ENCODE measurements at places on chromosomes 5 and 9.

DNA sequence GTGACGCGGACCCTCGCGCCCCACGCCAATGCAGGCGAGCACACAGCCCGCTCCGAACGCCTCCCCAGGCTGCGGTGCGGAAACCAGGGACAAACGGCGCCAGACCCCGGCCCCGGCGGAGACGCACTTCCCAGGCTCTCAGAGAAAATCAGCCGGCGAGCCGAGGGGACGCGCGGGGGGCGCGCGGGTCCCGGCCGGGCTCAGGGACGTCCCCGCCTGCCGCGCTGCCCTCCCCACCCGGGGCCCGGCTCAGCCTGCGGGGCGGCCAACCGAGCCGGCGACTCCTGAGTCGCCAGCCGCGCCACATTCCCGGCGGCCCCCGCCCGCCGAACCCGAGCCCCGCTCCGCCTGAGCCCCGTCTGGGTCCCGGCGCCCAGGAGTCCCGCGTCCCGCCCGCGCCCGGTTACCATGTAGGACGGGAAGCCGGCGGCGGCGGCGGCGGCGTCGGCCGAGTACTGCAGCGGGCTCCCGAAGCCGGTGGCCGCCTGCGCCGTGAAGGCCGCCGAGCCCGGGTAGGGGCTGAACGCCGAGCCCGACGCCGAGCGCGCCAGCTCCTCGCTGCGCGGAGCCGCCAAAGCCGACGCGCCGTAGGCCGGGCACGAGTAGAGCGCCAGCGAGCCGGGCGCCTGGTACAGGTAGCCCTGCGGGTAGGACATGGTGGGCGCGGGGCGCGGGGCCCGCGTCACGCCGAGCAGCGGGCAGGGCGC lies 566 bp downstream of the IRX2 start:
- DNase-seq: no peak

DNA sequence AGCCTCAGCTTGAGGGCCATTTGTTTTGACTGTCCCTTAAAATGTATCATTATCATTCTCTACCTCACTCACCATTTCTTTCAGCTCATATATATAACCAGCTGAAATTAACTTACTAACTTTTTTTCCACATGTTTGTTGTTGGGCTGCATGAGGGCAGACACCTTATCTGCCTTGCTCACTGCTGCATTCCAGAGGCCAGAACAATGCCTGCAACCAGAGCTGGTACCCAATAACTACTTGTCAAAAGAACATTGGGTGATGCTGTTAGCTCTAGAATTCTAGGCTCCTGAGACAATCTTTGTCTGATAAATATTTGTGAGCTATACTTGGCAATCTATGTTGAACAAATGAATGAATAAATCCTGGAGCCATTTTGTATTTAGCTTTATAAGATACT lies 68.3 kb downstream of the HTR4 start:
- DNase-seq: no peak

GRCh38 chr5:145854651-145855258 lies 18.1 kb downstream of the GRXCR2 start:
- DNase-seq: peak; percentile 92

DNA sequence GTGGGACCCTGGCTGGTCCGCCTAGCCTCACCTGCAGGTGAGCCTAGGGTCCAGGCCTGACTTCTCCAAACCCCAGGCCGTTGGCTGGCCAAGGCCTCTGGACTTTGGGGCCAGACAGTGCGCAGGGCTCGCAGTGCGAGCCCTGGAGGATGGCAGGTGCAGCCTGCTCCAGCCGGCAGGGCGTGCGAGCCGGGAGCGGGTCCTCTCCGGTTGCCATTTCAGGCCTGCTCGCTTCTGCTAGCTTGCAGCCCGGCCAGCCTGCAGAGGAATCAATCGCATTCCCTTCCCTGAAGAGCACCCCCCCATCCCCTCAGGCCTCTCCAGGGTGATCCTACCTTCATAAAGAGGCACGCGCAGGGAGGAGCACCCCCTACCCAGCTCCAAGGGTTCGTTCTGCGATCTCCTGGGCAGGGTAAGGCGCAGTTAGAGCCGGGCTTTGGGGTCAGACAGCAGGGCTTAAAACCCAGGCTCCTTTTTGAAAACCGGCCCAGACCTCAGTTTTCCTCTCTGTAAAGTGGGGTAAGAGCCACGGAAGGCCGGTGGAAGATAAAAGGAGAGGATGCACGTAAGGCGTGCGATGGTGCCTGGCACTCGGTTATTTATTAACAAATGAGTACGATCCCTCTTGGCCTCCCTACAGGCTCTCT lies 6.2 kb downstream of the BARHL1 start:
- no peak for DNase-seq

DNA sequence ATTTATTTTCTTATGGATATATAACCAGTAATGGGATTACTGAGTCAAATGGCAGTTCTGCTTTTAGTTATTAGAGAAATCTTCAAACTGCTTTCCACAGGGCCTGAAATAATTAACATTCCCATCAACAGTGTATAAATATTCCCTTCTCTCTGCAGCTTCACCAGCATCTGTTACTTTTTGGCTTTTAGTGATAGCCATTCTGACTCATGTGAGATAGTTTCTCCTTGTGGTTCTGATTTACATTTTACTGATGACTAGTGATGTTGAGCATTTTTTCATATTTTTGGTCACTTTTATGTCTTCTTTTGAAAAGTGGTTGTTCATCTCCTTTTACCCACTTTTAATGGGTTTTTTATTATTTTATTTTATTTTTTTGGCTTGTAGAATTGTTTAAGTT lies 1290.3 kb upstream of the CDH9 start:
- no peak for DNase-seq

DNA sequence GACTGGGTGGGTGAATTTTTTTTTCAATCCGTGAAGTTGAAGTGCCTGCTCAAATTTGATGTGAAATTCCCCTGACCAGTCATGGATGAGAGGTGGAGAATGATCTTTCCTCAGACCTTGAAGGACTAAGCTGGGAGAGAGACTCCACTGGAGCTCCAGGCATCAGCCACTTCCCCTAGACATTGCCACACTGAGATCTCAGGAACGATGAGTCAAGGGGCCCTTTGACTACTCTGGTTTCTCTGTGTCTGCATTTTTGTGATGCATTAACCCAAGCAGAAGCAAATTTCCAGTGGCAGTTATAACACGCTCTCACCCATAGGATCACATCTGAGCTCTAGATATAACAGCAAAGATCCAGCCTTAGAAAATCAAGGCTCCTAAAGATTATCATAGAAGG lies 171.2 kb upstream of the KIF2A start:
- no peak for DNase-seq

DNA sequence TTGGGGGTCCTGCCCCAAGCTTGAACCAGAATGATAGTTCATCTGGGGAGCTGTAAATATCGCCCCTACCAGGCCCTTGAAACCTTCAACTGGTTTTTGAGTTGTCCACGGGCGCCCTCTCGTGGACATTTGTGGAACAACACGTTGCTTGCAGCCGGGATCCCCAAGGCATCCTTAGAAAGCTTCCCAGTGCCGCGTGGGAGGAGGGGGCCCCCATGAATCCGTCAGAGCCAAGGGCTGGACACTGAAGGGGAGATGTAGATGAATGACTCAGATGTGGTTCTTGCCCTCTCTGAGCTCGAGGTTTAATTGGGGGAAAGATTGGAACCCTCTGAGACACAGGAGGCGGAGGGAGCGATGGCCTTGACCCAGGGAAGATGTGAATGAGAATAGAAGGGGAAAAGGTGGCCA lies 31.8 kb upstream of the ORM1 start:
- peak; percentile 64 for DNase-seq

DNA sequence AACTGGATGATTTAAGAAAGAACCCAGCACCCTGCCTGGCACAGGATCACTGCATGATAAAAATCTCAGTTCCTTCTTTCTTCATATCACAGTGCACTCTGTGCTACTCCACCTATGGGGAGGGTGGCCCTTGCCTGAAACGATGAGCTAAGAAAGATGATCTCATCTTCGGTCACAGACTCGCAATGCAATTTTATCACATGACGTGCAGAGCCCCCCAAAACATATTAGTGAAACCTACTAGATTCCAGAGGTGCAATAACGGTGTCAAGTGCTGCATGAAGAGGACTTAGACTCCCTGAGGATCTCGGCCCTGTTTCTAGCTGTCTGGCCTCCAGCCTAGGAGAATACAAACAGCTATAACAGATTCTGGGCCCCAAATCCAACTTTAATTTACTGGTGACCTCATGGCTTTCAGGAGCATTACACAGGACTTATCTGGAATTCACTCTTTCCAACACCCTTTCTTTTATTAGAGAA lies 104.0 kb downstream of the EBF1 start:
- DNase-seq: no peak

DNA sequence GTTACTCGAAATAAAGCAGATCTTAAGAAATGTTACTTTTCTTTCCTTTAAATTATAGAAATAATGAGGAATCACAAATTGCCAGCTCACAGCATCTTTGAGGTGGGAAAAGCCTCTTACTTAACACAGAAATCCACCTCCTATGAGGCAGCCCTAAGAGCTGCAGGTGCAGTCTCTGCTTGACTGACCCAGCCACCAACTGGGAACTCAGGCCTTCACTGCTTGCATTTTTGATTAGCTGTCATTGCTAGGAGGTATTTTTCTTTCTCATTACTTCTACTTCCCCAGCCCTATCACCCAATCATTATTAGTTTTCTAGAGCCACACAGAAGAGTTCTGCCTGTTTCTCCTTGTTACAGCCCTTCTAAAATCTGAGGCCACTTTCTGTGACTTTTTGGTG lies 416.5 kb upstream of the KLF4 start:
- DNase-seq: no peak

DNA sequence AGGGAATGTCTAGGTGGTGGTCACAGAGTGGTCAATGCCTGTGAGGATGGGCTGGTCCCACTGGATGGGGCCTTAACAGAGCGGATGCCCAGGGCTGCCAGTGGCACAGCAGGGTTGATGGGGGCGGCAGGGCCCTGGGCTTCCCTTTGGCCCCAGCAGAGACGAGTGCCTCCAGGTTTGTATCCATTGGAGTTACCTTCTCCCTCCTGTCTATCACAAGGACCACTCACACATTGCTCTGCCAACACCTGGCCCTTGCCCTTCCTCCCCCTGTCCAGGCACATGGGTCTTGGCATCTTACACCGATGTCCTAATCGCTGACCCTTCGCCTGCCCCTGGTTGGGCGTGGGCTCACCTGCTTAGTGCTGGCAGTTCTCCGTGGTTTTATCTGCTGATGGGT lies 26.2 kb upstream of the IRX4 start:
- no peak for DNase-seq

- DNase-seq: no peak
Observed at GRCh38 chr5:179609834-179610108, 13.7 kb downstream of the HNRNPH1 start.

- no peak for DNase-seq
Observed at GRCh38 chr5:177440211-177440989, 6.2 kb upstream of the PRR7 start.

- no peak for DNase-seq
Observed at GRCh38 chr5:97167435-97167834, 15.6 kb downstream of the RIOK2 start.

- DNase-seq: no peak
Observed at GRCh38 chr9:19208653-19209052, 21.8 kb upstream of the DENND4C start.

- no peak for DNase-seq
Observed at GRCh38 chr5:270340-270739, 1.1 kb upstream of the PDCD6 start.

- no peak for DNase-seq
Observed at GRCh38 chr9:37540634-37541033, 35.5 kb downstream of the FBXO10 start.

- DNase-seq: no peak
Observed at GRCh38 chr5:137706841-137707240, 29.0 kb downstream of the KLHL3 start.

GRCh38 chr5:34774139-34774538 lies 64.8 kb upstream of the TTC23L start:
- no peak for DNase-seq

- DNase-seq: peak; percentile 16
Observed at GRCh38 chr9:97773723-97774122, 76.6 kb upstream of the XPA start.

- DNase-seq: no peak
Observed at GRCh38 chr5:109038209-109038840, 290.6 kb downstream of the FER start.

- DNase-seq: no peak
Observed at GRCh38 chr9:76697081-76697480, 67.2 kb upstream of the PCA3 start.

DNA sequence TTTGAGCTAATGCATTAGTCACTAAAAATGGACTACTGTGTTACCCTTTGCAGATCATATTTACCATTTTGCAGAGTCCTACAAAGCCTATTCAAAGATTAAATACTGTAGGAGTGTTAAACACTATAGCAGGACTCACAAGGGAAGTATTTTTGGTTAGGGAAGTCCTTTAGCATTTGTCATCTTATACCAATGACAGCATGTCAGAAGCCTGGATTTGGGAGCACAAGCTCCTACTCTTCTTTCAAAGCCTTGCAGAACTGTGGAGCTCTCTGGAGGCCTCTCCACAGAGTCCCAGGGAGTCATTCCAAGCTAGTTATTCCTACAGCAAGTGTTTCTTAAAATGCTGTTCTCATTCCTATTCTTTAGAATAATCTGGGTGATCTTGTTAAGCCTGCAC lies 288.8 kb downstream of the PIK3R1 start:
- DNase-seq: no peak

GRCh38 chr5:88875341-88876234 lies 7.4 kb downstream of the MEF2C start:
- DNase-seq: no peak

DNA sequence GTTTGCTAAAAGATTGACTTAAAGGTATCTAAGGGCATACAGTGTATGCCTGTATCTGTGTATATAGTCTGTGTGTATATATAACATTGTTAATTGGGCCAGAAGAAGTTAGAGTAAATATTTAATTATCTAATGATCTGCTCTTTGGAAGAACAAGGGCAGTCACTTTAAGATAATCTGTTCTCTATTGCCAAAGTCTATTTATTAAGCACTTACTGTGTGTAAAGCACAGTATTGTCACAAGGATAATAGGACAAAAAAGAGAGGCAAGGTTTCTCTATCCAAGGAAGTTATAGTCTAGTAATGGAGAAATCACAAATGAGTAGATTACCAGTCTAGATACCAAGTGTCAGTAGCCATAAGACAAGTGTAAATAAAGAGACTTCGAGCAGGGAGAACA lies 51.5 kb downstream of the SV2C start:
- DNase-seq: no peak

DNA sequence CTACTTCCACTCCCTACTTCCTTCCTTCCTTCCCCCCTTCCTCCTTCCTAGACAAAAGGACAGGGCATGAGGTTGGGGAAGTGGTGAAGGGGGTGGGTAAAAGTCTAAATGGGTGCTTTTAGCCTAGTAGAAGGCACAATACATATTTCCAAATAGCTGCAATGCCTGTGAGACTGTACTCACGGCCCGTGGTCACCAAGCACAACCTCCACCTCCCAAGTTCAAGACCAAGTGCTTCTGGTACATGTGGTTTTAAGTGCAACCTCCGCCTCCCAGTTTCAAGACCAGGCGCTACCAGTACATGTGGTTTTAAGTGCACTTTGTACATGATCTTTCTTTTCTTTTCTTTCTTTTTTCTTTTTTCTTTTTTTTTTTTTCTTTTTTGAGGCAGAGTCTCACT lies 14.5 kb upstream of the NTNG2 start:
- no peak for DNase-seq
